ENCODE measurements at places on chromosomes 4 and X. TPM values are rescaled to one million over a fixed set of nuclear protein-coding genes. Genes with fewer than 3 reads are reported as not detected.

TLR1 gene
- 4.3 TPM for polyA plus RNA-seq

MPC1L gene
- polyA plus RNA-seq: not detected

TRIM2 gene
- polyA plus RNA-seq: 78.6 TPM

NAP1L2 gene
- polyA plus RNA-seq: 2.8 TPM

SRPX2 gene
- polyA plus RNA-seq: 16.9 TPM

PIN4 gene
- polyA plus RNA-seq: 49.0 TPM

CRMP1 gene
- polyA plus RNA-seq: 69.3 TPM

HTN1 gene
- polyA plus RNA-seq: 0.07 TPM

DMP1 gene
- polyA plus RNA-seq: 0.07 TPM

LONRF3 gene
- 0.85 TPM for polyA plus RNA-seq

RAI2 gene
- polyA plus RNA-seq: 9.5 TPM

UGT2A2 gene
- polyA plus RNA-seq: not detected

SUV39H1 gene
- 8.0 TPM for polyA plus RNA-seq

MAOB gene
- 51.0 TPM for polyA plus RNA-seq

ZNF141 gene
- polyA plus RNA-seq: 54.6 TPM

CPLX1 gene
- polyA plus RNA-seq: 1.7 TPM

EVC gene
- polyA plus RNA-seq: 52.7 TPM

GPC4 gene
- 20.3 TPM for polyA plus RNA-seq

LANCL3 gene
- polyA plus RNA-seq: 0.20 TPM

CABS1 gene
- polyA plus RNA-seq: 0.08 TPM

All from left kidney (tissue), 8 donors.